ENCODE measurements at places on chromosomes 6 and 20.

DNA sequence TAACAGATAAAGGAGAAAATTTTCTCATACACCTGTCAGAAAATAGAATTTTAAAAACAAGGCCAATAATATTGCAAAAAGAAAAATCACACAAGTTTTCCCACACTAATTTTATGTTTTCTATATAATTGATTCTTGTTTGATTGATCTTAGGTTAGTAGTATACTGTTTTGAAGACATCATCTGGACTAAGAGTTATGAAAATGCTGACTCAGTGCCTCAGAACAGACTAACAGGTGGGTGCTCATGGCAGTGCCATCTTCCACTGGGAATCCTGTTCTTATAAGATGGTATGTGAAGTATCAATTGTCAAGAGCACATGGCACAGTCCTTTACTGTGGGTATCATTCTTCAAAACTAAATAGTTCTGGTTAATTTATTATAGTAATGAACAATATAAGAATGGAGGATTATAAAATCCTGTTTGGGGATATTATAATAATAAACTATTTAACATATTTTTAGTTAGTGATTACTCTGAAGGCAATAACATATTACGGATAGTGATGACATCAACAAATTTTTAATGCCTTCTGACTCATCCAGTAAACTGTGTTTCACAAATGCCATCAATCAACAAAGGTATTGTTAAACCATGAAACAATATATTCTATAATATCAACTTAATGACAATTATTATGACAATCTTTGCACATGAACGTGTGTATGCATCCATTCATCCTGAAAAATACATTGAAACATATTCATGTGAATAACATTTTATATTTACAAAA, 384.6 kb upstream of the KHDRBS2 start:
- no peak for DNase-seq

GRCh38 chr20:2922957-2923356, 49.7 kb downstream of the PTPRA start:
- no peak for DNase-seq

DNA sequence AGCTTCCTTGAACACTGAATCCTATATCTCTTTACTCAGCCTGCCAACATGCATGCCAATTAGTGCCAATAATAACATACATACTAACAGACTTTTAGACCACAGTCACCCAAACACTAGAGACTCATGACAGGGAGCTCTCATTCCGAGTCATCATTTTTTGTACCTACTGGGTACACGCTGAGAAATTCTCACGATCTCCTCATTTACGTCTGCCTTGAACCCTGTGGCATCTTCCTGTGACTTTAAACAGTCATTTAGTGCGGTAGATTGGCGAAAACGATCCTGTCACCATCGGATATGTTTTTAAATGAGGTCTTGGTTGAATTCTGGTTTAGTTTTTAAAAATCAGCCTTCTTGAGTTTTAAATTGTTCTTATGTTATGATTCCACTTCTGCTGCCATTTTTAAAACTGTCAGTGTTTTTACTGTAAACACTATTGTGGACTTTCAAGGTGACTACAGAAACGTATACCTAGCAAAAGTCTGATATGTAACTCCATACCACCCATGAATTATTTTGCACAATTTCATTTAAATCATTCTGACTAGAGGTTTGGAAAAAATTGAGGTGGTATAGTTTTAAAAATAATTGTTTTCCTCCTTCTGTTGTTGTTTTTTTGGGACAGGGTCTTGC, 275.4 kb downstream of the TSHZ2 start:
- no peak for DNase-seq

- no peak for DNase-seq
These were observed 92.5 kb downstream of the SESN1 start for GRCh38 chr6:109002051-109002697.

DNA sequence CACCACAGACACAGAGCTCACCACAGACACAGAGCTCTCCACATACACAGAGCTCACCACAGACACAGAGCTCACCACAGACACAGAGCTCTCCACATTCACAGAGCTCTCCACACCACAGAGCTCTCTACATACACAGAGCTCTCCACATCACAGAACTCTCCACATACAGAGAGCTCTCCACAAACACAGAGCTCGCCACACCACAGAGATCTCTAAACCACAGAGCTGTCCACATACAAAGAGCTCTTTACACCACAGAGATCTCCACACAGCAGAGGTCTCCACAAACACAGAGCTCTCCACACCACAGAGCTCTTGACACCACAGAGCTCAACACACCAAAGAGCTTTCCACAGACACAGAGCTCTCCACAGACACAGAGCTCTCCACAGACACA, 55.8 kb downstream of the ERMARD start:
- no peak for DNase-seq

- DNase-seq, result no peak
These were observed 36.9 kb downstream of the C20orf203 start for GRCh38 chr20:32636821-32637220.

GRCh38 chr20:48189181-48189580, 403.9 kb upstream of the SULF2 start:
- no peak for DNase-seq

DNA sequence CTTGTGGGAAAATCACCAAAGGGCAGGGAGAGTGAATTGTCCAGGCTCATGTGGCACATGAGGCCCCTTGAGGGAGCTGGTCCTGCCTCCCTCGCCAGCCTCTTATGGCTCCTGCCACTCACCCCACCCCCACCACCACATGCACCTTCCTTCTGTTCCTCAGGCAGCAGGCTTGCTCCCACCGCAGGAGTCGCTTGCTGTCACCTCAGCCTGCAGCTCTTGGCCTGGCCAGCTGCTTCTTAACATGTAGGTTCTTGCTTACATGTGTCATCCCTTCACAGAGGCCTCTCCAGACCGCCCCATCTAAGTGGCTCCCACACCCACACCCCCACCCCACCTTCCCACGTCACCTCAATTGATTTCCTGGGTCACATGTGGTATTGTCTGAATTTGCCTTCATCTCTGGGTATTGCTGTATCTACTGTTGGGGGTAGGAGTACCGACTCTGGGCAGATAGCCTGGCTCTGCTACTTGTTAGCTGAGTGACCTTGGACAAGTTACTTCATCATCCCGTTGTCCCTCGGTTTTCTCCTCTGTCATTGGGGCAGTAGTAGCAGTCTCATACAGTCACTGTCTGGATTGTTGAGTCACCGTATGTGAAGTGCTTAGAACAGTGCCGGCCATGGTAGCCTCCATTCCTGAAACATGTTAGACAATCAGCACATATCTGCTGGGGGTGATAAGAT, 41.7 kb downstream of the SLC9A8 start:
- DNase-seq, result no peak

- DNase-seq, result no peak
These were observed 56.9 kb downstream of the FAM229B start for GRCh38 chr6:112144145-112144926.

DNA sequence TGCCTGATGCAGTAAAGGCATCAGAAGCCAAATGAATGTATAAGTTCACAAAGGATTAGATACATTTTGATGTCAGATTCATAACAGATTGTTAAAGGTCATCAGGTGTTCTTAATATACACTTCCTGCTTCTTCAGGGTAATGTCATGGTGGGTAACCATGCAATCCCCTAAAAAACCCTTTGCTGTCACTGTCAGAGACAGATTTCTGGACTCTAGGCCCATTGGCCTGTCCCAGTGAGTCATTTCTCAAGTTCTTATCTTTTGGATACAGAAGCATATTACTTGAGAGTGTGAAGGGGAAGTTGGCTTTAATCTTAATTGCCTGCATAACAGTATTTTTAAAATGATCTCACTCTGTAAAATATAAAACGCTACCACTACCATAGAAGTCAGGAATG, 895.6 kb upstream of the MAP3K7 start:
- DNase-seq, result no peak
